Gastrocnemius medialis (tissue), 4 donors: ENCODE measurements at places on chromosomes 13 and 19. TPM values are rescaled to one million over a fixed set of nuclear protein-coding genes. Genes with fewer than 3 reads are reported as not detected.
A peak's percentile ranks its signal among the peaks of the same experiment; 100 is the strongest.

DNA sequence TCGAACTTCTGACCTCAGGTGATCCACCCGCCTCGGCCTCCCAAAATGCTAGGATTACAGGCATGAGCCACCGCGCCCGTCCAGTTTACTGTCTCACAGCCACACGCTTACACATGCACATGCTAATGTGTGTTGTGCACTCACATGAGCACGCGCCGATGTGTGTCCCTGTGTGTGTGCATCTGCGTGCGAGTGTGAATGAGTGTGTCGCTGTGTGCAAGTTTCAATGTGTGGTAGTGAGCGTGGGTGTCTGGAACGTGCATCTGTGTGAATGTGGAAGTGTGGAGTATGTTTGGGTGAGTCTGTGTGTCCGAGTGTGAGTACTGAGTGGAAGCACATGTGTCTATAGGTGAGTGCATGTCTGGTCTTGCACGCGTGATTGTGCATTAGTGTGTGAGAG lies 4.2 kb downstream of the MAST1 start:
- no peak for DNase-seq
- H3K36me3 ChIP-seq: no peaks in the 10 kb centered on the region
- H3K4me3 ChIP-seq: no peak overlapping the region
- H3K4me1 ChIP-seq: peaks cover 7% of the 10 kb centered on the region
- H3K27me3 ChIP-seq: peaks cover 65% of the 10 kb centered on the region

DNA sequence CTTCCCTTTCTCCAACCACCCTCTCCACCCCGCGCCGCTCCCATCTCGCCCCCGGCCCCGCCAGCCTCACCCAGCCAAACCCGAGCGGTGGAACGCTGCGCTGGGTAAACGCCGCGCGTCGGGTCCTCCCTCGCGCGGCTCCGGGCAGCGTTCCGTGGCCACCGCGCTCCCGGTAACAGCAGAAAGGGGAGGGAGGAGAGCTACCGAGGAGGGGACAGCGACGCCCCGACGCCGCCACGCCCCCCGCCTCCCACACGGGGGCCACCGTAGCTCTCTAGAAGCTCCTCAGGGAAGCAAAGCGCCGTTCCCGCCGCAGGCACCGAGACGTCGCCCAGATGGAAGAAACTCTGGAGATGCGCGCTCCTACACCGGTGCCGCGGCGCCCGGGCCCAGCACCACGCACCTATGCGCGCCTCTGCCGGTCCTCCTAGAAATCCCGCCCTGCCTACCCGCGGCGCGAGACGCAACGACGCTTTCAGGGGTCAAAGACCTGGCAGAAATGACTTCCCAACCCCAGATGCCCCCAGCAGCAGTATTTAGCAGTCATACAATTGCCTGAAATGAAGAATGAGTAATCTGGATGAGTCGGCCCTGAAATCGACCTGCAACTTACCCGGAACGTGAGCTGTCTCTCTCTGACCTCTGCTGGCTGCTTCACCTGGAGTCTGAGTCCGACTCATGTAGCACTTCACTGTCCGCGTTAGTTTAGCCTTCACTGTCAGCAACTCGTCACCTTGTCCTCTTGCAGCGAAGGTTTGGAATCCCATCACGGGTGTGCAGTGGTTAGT lies at the start of gene RUBCNL:
TSS of gene RUBCNL (minus strand) at position 189 of the 788 bp plus-strand sequence. CDS start 14,777 bp downstream, outside the sequence.
- H3K27ac ChIP-seq: no peak within 1 kb of the TSS
- no peaks in the 10 kb centered on the region for H3K36me3 ChIP-seq
- peak within 1 kb of the TSS; percentile 32 for H3K4me3 ChIP-seq
- no peaks in the 10 kb centered on the region for H3K4me1 ChIP-seq
- peaks cover 15% of the 10 kb centered on the region for H3K27me3 ChIP-seq
- DNase-seq: no peak

DNA sequence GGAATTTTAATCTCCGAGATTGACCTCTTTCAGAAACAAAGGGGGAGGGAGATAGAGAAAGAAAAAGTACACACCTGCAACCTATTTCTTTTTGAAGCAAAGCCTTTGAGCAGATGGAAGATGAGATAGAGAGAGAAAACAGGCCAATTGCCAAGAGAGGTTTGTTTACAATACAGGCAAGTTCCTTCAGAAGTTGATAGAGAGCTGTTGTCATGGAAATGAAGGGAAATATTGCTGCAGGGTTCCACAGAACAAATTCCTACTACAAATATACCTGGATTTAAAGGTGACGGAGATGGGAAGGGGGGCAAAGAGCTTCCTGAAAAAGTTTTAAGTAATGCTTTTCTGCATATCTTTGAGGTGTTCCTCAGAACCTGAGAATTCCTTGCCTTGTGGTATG lies 388.4 kb downstream of the NDFIP2 start:
- no peaks in the 10 kb centered on the region for H3K27me3 ChIP-seq
- DNase-seq: no peak
- H3K4me3 ChIP-seq: no peak overlapping the region
- no peaks in the 10 kb centered on the region for H3K4me1 ChIP-seq

- H3K4me3 ChIP-seq: no peak overlapping the region
- H3K36me3 ChIP-seq: no peaks in the 10 kb centered on the region
- no peaks in the 10 kb centered on the region for H3K27me3 ChIP-seq
- no peak overlapping the region for H3K27ac ChIP-seq
Measured at GRCh38 chr19:51808333-51808986, 13.5 kb downstream of the FPR3 start.

GRCh38 chr13:36839281-36839680 lies 20.3 kb downstream of the RFXAP start:
- H3K27me3 ChIP-seq: no peaks in the 10 kb centered on the region
- no peak overlapping the region for H3K4me3 ChIP-seq
- DNase-seq: no peak
- H3K4me1 ChIP-seq: peaks cover 10% of the 10 kb centered on the region

DNA sequence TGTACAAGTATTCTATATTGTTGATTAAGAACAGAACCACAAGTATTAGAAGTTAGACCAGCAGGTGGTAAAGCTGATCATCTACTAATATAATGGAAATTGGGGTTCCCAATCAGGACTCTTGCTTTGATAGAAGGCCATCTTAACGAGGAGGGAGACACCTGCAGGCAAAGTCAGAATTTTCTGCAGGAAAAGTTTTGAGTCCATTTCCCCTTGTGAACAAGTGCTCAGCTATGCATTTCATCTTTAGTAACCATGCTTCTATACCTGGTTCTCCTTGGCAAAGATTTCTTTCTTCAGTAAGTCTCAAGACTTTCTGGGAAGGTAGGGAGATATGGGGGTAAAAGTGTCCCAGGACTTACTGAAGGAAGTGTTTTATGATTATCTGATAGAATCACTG lies 36.1 kb upstream of the USPL1 start:
- no peak for DNase-seq
- no peaks in the 10 kb centered on the region for H3K27me3 ChIP-seq
- peaks cover 6% of the 10 kb centered on the region for H3K4me1 ChIP-seq

DNA sequence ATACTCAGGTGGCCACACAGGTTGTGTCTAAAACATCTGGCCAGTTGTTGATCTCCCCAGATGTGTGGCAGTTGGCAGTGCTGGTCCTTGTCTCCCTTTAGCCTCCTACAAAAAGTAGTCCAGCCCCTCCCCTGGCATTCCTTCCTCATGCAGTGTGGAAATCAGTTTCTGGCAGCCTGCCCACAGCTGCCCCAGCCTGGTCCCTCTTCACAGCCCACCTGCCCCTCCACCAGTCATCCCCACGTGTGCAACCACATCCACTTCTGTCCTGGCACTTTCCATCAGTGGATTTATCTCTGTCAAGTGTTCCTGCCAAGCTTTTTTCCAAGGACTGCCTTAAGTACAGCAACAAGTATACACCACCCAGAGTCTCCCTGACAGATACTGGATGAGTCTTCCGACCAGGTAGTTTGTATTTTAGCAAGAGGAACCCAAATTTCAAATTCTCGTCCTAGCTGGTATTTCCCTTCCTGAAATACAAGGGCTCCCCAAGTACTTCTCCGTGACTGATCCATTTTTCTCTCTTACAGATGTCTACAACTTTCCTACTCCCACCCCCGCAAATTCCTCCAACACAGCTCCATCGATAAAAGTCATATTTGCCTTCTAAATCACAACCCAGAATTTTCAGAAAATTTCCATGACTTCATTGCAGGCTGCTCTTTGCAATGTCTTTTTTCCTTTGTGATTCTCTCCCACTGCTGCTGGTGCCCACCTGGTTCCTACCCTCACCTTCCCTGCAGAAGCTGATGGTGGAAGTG lies 313.5 kb downstream of the FOXO1 start:
- H3K27me3 ChIP-seq: no peaks in the 10 kb centered on the region
- peak overlapping the region; percentile 98 for H3K27ac ChIP-seq
- no peaks in the 10 kb centered on the region for H3K36me3 ChIP-seq
- H3K4me3 ChIP-seq: no peak overlapping the region
- H3K4me1 ChIP-seq: peaks cover 35% of the 10 kb centered on the region

DNA sequence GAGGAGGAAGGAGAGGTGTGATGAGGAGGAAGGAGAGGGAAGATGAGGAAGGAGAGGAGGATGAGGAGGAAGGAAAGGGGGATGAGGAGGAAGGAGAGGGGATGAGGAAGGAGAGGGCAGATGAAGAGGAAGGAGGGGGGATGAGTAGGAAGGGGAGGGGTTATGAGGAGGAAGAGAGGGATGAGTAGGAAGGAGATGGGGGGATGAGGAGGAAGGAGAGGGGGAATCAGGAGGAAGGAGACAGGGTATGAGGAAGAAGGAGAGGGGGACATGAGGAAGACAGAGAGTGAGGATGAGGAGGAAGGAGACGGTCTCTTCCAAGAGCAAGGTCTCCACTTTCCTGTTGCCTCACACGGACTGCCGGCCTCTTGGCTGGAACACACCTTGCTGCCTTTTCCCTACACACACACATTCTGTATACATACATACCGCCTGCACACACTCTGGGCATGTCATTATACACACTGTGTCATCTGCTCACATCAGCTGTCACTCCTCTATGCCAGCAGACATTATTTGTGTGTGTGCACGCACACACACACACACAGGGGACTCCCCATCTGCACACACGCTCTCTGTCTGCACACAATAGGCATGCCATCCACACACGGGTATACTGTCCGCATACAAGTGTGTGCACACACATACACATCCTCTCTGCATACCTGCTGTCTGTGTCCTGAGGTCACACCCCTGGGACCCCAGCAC lies 11.1 kb upstream of the VSTM2B start:
- no peaks in the 10 kb centered on the region for H3K4me1 ChIP-seq
- H3K4me3 ChIP-seq: no peak overlapping the region
- H3K27me3 ChIP-seq: no peaks in the 10 kb centered on the region
- H3K27ac ChIP-seq: no peak overlapping the region

- no peak overlapping the region for H3K4me3 ChIP-seq
- H3K27me3 ChIP-seq: no peaks in the 10 kb centered on the region
- no peaks in the 10 kb centered on the region for H3K36me3 ChIP-seq
- DNase-seq: no peak
- H3K27ac ChIP-seq: no peak overlapping the region
- H3K4me1 ChIP-seq: no peaks in the 10 kb centered on the region
Measured at GRCh38 chr19:39765091-39766076, 13.3 kb upstream of the LEUTX start.

DNA sequence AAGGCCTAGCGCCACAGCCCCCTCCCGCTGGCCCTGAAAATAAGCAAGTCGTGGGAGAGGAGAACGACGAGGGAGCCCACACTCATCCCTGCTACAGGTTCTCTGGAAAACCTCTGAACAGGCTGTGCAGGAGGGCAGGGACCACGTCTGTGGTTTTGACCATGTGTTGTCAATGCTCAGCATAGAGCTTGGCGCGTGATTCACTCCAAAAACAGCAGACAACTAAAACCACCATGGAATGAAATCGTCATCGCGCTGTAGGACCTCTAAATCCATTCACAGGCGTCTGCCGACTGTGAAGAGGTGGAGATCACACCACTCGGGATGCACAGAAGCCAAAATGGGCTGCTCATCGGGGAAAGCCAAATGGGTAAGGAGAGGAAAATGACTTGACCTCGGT lies 121.3 kb downstream of the COL4A1 start:
- H3K27ac ChIP-seq: no peak overlapping the region
- no peak for DNase-seq
- H3K4me1 ChIP-seq: no peaks in the 10 kb centered on the region
- no peaks in the 10 kb centered on the region for H3K27me3 ChIP-seq

- no peaks in the 10 kb centered on the region for H3K4me1 ChIP-seq
- H3K36me3 ChIP-seq: no peaks in the 10 kb centered on the region
- DNase-seq: no peak
- H3K4me3 ChIP-seq: no peak overlapping the region
- no peaks in the 10 kb centered on the region for H3K27me3 ChIP-seq
- H3K27ac ChIP-seq: no peak overlapping the region
Measured at GRCh38 chr19:28213470-28214082, 999.4 kb downstream of the UQCRFS1 start.

DNA sequence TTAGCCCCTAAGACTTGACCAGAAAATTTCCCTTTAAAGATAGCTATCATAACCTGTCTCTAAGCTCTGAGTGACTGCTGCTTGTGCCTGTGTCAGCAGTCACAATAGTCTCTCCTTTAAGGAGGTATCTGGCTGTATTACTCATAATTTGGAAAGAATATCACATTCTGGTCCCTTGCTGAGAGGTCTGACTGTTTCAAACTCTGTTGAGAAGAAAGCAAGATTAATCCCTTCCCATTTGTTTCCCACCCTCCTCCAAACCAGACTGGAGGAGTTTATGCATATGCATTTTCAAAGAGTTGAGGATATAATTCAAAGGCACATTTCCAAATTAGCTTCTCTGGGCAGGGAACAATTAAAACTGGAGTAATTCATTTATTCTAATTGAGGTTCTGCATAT lies 2.3 kb downstream of the HTR2A start:
- H3K36me3 ChIP-seq: no peaks in the 10 kb centered on the region
- H3K27ac ChIP-seq: peak overlapping the region; percentile 53
- H3K4me3 ChIP-seq: peak overlapping the region; percentile 66
- peaks cover 5% of the 10 kb centered on the region for H3K4me1 ChIP-seq
- DNase-seq: no peak

GRCh38 chr19:30743011-30743410 lies 370.8 kb downstream of the ZNF536 start:
- no peaks in the 10 kb centered on the region for H3K27me3 ChIP-seq
- no peak for DNase-seq
- no peaks in the 10 kb centered on the region for H3K4me1 ChIP-seq

DNA sequence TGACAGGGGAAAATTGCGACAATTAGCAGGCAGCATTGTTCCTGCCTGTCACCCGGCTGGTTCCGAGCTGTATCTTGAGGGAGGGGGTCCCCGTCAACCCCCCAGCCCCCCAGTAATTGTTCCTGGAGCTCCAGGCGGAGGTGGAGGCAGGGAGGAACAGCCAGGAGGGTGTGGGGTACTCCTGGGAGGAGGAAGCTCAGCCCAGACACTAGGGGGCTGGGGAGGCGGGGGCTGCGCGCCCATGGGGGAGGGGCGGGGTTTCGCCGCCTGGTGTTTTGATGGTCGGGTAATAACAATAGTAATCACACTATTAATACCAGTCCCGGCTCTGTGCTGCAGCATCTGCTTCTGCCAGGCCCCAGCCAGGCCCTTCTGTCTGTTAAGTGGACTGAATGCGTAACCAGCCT lies 8.6 kb downstream of the NPAS1 start:
- H3K36me3 ChIP-seq: no peaks in the 10 kb centered on the region
- H3K27me3 ChIP-seq: peaks cover 50% of the 10 kb centered on the region
- no peak overlapping the region for H3K4me3 ChIP-seq
- H3K27ac ChIP-seq: no peak overlapping the region

- H3K4me3 ChIP-seq: no peak overlapping the region
- no peaks in the 10 kb centered on the region for H3K36me3 ChIP-seq
- H3K27me3 ChIP-seq: no peaks in the 10 kb centered on the region
- peaks cover 4% of the 10 kb centered on the region for H3K4me1 ChIP-seq
- no peak overlapping the region for H3K27ac ChIP-seq
Measured at GRCh38 chr13:99746637-99747402, 224.7 kb downstream of the ZIC5 start.

The IL4I1 gene
- total RNA-seq: not detected

The LMTK3 gene
- total RNA-seq: not detected

The IZUMO2 gene
- total RNA-seq: not detected

The GRWD1 gene
- 31.3 TPM for total RNA-seq

The ZNF540 gene
- 0.46 TPM for total RNA-seq

The CCDC169 gene
- total RNA-seq: 0.10 TPM

The DOHH gene
- 15.3 TPM for total RNA-seq

The LIM2 gene
- not detected for total RNA-seq

The CLDND2 gene
- total RNA-seq: not detected

The ZGLP1 gene
- not detected for total RNA-seq

The SERTM1 gene
- total RNA-seq: not detected

The CEACAM4 gene
- total RNA-seq: 0.81 TPM

The ZNF837 gene
- total RNA-seq: not detected
